Esophagus squamous epithelium (tissue), 5 donors: ENCODE measurements at places on chromosomes 6 and 20. TPM values are rescaled to one million over a fixed set of nuclear protein-coding genes. Genes with fewer than 3 reads are reported as not detected.

GRCh38 chr6:17418281-17419188, 25.1 kb downstream of the CAP2 start:
- DNase-seq, result no peak

GRCh38 chr20:53142225-53143127, 170.3 kb downstream of the TSHZ2 start:
- no peak for DNase-seq

DNA sequence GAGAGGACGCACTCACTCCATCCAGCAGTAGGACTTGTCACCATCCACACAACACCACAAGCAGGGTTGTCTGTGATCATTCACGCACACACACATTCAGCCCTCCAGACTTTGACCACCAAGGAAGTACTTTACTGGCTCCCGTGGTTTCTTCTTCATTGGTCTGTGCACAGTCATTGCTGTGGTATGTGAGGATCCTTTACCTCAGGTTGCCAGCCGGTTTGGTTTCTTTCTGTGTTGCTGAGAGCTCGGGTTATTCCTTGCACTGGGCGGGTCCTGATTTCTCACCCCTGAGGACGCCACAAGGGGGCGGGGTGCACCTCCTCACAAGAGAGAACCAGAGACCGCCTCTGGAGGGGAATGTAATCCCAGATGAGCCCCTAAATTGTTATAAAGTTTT, 11.2 kb downstream of the SLC35A1 start:
- DNase-seq, result no peak

DNA sequence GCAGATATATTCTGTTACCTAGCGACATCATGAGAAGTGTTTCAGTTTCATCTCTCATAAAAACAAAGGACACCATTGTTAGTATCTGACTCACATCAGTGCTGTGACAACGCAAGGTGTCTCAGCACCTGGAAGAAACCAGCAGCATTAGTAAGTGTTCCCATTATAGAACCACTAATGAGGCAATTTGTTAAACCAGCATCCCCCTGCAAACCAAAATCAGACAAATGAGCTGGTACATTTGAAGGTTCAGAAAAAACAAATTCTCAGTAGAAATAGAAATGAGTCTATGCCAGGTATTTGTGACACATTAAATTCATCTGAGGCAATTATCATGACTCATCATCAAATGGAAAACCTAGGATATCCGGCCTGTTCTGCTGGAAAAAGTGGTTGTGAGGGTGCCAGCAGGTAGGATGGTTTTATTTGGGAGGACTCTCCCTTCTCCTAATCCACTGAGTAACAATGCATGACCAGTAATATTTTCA, 151.7 kb downstream of the TMEM200A start:
- DNase-seq, result no peak

DNA sequence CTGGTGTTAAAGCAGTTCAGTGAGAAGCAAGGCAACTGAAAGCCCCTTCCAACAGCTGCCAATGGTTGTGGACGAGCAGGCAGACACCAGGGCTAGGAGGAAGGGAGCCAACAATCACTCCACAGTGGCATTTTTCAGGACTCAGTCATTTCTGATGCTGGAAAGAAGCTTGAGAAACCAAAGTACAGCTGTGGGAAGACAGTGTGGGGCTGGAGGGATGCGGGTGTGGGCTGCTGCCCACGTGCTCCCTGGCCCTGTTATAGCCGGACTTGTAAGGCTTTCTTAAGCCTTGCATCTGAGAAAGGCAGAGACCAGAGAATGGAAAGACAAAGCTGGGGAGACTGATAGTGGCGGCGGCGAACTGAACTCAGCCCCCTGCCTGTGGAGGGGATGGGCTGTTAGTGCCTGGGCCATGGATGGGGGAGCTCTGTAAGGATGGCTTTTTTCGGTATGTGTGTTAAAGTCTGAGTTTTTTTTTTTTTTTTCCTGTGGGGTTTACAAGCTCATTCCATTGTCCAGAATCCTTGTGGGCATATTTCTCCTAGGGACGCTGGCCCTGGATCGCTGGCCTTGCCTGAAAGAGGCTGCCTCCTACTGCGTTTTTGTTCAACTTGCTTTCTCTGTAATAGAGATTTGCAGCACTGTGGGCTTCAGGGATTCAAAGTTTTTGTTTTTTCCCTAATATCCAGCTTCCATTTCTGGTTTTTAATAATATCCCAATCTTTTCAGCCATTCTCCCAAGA, 91.7 kb downstream of the GJA10 start:
- no peak for DNase-seq

GRCh38 chr20:44209686-44210405, 725 bp downstream of the OSER1 start:
- DNase-seq, result no peak

DNA sequence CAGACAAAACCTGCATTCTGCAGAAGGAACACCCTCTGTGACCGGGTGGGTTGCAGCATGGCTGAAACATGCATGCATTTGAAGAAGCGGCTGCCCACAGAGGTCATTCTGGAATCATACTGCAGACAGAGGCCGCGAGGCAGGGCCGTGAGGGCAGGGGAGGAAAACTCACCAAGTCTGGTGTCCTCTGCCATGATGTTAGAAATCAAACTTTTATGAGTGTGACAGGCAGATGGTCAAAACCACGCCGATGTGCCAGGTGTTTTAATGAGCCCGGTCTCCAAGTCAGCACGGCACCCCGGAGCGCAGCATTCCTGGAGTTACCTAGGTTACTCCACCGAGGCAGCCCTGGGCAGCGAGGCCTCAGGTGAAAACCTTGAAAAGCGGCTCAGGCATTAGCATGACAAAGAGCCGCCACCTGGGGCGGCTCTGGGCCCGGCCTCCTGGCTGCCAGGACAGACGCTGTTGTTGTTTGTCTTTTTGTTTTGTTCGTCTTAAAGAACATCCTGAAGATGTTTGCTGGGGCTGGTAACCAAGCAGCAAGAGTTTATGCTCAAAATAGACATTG, 255.6 kb downstream of the ERMARD start:
- no peak for DNase-seq

GRCh38 chr20:59771506-59772372, 161.7 kb downstream of the SYCP2 start:
- no peak for DNase-seq

DNA sequence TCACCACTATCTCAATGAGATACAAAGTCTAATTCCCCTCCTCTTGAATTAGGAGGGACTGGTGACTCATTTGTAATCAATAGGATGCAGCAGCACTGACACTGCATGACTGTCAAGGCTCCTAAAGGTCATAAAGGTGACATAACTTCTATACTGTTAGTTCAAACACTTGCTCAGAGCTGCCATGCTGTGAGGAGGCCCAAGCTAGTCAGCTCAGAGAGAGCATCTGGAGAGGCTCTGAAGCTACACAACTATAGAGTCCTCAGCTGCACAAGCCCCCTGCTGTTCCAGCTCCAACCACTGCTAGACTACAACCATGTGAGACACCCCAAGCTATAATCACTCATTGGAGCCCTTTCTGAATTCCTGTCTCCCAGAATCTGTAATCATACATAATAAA, 17.0 kb upstream of the HEY2 start:
- no peak for DNase-seq

DNA sequence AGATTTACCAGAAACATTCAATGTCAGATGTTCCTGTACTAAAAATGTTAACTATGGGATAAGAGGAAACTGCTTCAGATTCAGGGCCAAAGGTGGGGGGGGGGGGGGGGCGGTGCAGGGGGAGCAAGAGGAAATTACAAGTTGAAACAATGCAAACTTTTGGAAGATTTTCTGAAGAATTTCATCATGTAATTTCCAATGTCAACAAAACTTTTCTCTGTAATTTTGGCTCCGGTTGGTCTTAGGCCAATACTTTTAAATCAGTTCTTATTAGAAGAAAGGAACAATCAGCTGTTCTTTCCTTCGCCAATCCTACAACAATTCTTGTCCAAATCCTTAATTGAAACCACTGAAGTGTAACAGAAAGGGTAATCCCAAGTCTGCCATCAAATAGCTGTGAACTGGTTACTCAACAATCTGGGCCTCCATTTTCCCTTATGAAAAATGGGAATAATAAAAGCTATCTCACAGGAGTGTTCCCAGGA, 13.1 kb downstream of the UQCC1 start:
- no peak for DNase-seq

DNA sequence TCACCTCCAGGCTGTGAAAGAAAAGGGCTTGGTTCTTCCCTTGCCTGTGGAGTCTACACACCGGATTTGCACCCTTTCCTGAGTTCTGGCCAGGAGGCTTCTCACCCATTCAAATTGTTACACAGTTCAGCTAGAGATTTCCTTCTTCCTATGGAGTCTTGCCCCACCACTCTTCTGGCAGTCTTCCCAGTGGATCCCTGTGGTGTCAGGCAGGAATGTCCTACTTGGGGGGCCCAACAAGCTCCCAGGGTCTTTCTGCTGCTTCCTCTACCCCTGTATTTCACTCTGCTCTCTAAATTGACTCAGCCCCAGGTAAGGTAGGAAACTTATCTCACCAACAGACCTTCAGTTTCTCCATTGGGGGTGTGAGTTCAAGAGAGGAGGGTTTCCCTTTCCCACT, 14.0 kb upstream of the CST9L start:
- DNase-seq, result no peak

DNA sequence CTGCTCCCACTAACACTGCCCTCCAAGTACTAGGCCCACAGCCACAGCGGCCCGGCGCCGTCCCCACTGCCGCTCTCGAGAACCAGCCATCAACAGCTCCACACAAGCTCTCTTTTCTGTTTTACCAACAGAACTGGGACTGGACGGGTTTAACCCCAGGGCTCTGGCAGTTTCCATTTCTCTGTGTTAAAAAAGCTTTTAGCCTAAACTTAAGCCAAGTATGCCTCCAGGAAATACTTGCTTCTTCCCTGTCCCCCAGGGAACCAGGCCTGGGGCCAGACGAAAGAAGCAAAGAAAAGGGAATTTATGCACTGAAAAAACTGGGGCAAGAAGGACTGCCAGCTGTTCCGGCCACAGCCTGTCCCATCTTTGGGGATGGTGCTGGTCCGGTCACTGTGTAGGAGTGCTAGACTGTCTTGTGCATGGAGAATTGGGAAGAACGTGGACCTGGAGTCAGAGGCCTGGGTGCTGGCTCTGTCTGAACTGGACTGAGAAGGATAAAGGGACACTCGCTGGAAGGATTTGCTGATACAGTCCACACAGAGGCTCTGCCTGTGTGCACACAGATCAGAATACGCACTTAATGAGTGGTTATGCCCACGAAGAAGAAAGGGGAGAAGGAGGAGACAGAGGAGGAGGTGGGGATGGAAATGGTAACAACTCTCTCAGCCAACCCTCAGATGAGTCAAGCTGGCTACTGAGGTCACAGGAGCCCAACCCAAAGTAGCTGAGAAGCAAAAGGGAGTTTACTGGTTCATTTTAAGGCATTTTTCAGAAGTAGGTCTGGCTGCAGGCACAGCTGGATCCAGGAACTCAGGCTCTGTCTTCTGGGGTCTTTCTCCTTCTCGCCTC, 254.4 kb upstream of the PMEPA1 start:
- no peak for DNase-seq

- no peak for DNase-seq
These were observed 80.0 kb downstream of the CBFA2T2 start for GRCh38 chr20:33569802-33570391.

- DNase-seq, result no peak
These were observed 114.6 kb downstream of the CLIC5 start for GRCh38 chr6:45900808-45901752.

DNA sequence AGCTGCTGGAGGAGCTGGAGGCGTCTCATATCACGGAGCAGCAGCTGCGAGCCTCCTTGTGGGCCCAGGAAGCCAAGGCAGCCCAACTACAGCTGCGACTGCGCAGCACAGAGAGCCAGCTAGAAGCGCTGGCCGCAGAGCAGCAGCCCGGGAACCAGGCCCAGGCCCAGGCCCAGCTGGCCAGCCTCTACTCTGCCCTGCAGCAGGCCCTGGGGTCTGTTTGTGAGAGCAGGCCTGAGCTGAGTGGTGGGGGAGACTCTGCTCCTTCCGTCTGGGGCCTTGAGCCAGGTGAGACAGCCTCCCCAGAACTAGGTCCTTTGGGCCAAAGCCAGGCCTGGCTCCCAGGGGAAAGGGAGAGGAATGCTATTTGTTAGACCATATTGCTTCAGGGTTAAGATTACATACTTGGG, 31.7 kb downstream of the C20orf173 start:
- no peak for DNase-seq

- no peak for DNase-seq
These were observed 65.6 kb upstream of the ARMH2 start for GRCh38 chr6:24864343-24864742.

GRCh38 chr20:9565910-9566550, 51.6 kb downstream of the LAMP5 start:
- DNase-seq, result no peak

DNA sequence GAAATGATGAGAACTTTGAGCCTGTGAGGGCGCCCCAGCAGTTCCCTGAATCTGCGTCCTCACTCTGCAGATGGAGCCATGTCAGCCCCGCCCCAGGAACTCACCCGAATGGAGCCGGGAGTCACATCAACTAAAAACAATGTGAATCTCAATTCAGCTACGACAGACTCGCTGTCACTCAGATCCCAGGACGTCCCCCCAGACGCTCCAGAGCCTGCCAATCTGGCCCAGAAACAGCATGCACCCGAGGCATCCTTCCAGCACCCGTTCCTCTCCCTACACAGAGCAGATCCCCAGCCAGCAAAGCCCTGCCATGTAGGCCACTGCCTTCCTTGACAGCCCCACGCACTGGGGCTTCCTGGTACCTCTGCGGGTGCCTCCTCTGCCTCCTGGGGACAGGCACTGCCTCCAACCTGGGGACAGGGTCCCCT, 248.0 kb downstream of the TTLL2 start:
- DNase-seq, result no peak

GRCh38 chr6:25180630-25181349, 98.4 kb upstream of the CARMIL1 start:
- DNase-seq, result no peak

The PLEKHG1 gene
- 22.7 TPM for total RNA-seq

The ENPP5 gene
- total RNA-seq, result 1.4 TPM

The RIPOR2 gene
- 2.4 TPM for total RNA-seq

The RSPO3 gene
- 1.1 TPM for total RNA-seq

The TMEM244 gene
- not detected for total RNA-seq

The ISM1 gene
- total RNA-seq, result 17.5 TPM

The CRISP2 gene
- total RNA-seq, result not detected

The STMND1 gene
- total RNA-seq, result not detected

The FKBP5 gene
- 98.8 TPM for total RNA-seq

The PDE10A gene
- 3.1 TPM for total RNA-seq

The VSTM2L gene
- total RNA-seq, result 0.53 TPM

The BIRC7 gene
- total RNA-seq, result 0.57 TPM
